ENCODE measurements at places on chromosomes 5 and 9.

GRCh38 chr9:110048403-110048975, 159.5 kb downstream of the C9orf152 start:
- no peak for DNase-seq

- DNase-seq: no peak
These were observed 40.6 kb downstream of the SLC1A3 start for GRCh38 chr5:36647046-36647445.

- DNase-seq: no peak
These were observed 85.7 kb upstream of the SHB start for GRCh38 chr9:38154501-38155421.

- DNase-seq: no peak
These were observed 175.7 kb downstream of the SAXO1 start for GRCh38 chr9:18857334-18857733.

DNA sequence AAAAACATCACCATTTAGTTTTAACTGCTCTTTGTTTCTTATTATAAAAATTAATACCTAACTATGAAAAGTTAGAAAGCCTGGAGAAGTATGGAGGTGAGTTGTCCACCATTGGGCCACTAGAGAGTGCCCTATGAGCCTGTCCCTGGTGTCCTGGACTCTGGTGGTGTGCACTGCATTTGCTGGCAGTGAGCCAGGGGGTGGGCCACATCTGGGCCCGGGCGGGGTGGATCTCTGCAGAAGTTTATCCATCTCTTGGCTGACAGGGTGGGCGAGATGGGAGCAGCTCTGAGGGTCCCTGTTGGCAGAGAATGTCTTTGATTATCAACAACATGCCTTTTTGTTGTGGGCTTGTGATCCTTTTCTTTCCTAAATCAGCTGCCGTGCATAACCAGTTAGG, 8.2 kb downstream of the TENT4A start:
- DNase-seq: no peak

GRCh38 chr9:75146229-75146628, 57.9 kb downstream of the OSTF1 start:
- no peak for DNase-seq

DNA sequence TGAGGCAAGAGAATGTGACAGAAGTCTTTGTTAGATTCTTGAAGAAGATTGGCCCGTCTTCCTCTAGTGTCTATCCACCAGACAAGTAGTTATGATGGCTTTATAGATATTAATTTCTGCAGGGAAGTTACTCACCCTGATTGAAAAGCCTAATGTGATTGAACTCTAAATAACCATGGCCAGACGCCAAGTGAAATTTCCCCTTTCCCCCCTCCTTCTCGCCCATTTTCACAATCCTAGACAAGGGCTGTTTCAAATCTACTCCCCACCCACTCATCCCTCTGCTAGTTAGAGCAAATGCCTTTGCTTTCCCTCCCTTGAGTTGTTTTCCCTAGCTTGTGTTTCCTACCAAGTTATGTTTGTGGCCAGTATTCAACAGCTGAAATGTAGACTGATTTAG, 182.5 kb downstream of the TMEM167A start:
- no peak for DNase-seq
